Stimulated activated CD8-positive, alpha-beta memory T cell treated with anti-CD3 and anti-CD28 coated beads, Interleukin-4, amount 100 ng/mL, for 1 hour (primary cell): ENCODE measurements at places on chromosomes 12 and 14.

DNA sequence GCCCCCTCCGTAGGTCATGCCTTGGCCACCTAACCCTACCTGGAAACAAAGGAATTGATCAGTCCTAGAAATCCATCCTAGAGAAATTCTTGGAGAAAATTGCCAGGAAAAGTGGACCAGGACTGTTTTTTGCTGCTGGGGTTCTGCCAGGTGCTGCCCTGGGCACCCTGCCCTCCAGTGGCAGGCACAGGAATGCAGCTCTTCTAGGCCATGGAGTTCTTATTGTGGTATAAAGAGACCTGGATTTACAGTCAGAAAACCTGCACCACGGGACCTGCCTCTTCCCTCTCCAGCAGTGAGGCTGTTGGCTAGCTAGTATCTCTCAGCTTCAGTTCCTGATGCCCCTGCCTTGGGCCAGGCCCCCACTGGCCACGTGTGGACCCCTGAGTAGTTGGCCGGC, 59.7 kb downstream of the SLC24A4 start:
- no peak for DNase-seq

DNA sequence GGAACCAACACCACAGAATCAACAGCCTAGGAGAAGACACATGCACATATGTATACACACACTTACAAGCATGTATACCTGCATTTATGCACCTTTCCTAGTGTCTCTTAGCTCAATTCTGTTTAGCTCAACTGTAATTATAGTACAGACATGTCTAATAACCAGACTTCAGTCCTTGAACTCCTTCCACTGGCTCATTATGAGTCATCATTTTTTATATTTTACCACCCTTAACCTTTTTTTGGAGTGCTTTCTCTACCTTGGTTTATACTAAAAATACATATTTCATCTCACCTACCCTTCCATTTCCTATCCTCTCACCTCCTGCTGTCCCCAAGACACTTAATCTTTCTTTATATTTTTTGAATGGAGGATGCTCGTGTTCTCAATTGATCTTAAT, 110.4 kb downstream of the ARID2 start:
- no peak for DNase-seq

DNA sequence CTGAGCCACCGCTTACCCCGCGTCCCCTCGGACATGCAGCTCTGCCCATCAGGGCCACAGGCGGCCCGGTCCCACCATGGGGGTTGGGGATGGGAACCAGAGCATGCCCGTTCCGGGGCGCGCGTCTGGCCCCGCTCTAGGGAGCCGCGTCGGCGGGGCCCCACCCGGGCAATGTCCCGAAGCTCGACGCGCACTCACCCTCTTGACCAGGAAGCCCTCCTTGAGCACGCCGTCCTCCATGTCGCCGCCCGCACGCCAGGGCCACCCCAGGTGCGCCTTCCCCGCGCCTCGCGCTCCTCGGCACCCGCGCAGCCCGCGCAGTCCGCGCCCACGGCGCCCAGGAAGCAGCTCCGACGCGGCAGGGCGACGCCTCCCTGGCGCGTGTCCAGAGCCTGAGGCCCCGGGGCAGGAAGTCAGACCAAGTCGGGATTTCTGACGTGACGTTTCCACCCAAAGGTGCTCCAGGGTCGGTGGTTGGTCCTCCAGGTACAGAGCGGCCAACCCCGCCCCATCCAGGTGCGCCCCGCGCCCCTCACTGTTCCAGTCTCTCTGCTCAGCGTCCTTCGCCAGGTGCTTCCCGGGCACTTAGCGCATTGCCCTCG, at the start of gene PLEK2:
Gene PLEK2 (minus strand): TSS at position 346 of the 602 bp plus-strand sequence. CDS start 106 bp downstream, at position 240.
- no peak for DNase-seq

DNA sequence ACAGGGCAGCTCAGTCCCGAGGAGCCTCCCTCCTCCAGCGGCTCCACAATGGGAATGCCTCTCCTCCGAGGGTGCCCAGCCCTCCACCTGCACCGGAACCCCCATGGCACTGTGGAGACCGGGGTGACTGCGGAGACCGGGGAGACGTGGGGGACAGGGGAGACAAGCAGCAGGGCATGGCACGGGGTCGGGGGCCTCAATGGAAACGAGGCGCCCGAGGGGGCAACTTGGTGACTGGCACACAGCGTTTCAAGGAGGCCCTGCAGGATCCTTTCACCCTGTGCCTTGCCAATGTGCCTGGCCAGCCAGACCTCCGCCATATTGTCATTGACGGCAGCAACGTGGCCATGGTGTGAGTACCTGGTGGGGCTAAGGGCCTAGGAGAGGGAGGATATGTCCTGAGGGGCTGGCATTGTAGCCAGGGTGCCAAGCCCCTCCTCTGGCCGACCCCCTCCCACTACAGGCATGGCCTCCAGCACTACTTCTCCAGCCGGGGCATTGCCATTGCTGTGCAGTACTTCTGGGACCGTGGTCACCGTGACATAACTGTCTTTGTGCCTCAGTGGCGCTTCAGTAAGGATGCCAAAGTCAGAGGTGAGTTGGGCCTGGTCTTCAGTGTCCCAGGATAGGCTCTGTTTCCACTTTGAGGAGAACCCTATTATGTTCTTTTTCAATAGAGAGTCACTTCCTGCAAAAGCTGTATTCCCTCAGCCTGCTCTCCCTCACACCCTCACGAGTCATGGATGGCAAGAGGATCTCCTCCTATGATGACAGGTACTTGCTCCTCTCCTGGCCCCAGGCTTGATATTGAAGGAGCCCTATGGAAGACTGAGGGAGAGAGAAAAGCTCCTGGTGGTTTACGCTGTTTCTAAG, 2.7 kb downstream of the KHNYN start:
- DNase-seq: no peak

DNA sequence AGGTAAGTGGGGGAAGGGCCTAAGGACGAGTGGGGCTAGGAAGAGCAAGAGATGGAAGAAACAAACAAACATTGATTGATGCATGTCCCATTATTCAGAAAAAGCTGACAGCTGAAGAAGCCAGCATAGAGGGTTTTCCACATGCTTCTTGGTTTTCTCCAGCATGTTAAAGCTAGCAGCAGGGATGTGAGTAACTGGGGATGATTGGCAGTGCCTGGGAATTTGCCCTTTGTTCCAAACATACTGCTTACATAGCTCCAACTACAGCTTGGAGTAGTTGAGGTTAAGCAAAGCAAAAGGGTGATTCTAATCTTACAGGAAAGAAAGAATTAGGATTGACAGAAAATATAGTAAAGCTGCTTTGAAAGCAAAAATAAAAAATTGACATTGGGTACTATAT, 68.0 kb upstream of the IFNG-AS1 start:
- no peak for DNase-seq

DNA sequence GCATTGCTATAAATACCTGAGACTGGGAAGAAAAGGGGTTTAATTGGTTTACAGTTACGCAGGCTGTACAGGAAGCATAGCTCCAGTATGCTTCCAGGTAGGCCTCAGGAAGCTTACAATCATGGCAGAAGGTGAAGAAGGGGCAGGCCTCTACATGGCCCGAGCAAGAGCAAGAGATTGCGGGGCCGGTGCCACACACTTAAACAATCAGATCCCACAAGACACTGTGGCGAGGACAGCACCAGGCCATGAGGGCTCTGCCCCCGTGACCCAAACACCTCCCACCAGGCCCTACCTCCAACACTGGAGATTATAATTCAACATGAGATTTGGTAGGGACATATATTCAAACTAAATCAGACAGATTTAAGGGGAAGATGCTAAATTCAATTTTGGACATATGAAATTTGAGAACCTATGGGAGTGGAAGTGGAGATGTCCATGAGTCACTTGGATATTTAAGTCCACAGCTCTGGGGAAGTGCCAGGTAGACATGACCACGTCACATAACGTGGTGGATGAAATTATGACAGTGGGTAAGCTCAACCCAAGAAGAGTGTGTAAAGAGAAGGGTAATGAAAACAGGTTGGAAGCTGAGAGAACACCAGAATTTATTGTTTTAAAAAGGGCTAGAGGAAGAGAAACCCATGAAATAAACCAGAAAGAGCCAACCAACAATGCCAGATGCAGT, 1.5 kb upstream of the LTA4H start:
- DNase-seq: no peak

DNA sequence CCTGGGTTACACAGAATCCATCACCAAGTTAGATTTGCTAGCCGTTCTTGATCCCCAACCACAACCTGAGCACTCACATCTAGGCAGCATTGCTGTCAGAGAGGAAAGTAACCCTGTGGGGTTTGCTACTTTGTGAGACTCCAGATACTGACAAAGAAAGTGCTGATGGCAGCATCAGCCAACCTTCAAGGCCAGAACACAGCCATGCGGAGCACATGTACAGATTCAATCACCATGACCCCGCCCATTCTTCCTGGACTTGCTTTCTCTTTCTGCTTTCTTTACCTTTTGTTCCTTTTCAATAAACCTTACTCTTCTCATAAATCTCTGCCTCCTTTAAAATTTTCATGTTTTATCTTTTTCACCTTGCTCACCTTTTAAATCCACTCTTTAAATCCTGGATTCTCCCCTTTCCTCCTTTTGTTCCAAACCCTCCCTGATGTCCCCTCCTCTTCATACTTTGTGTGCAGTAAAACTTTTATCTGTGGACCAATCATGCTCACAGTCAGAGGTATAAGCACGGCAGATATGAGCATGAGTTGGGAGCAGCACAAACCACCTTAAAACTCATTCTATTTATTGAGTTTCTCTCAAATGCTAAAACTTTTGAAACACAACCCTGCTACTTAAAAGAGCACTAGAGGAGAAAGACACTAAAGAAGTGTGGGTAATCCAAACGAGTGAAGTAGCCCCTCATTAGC, 21.9 kb upstream of the CERS5 start:
- DNase-seq: no peak

DNA sequence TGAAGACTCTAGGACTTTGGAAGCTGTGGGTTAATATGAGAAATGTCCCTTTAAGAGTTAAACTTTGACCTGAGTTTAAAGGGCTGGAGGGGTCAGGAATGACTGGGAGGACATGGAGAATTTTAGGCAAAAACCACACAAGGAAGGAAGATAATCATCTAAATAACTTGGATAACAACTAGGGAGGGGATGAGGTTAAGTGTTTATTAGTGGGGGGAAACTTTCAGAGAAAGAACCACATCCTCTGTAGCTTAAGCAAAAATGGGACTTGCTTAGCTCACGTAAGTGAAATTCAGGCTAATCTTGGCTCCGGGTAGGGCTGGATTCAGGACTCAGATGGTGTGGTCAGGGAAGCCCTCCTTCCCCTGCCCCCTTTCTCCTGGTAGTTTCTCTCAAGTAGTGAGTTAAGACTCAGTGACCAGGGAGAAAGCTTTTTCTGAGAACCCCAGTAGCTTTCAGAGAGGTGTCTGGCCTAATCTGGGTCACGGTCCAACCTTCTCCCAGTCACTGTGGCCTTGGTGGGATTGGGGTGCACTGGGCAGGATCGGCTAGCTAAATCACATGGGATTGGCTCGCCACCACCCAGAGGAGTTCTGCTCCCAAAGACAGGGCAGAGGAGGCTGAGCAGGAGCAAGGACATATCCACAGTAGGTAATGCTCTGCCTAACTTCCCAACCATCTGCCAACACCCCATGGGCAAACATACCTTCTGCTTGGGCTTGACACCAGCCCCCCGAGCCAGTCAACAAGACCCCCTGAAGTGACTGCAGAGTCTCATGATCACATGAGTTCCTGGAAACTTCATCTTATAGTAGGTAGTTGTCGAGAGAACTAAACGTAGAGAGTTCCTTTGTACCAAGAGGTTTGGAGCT, 52.8 kb downstream of the ARF6 start:
- DNase-seq: no peak

DNA sequence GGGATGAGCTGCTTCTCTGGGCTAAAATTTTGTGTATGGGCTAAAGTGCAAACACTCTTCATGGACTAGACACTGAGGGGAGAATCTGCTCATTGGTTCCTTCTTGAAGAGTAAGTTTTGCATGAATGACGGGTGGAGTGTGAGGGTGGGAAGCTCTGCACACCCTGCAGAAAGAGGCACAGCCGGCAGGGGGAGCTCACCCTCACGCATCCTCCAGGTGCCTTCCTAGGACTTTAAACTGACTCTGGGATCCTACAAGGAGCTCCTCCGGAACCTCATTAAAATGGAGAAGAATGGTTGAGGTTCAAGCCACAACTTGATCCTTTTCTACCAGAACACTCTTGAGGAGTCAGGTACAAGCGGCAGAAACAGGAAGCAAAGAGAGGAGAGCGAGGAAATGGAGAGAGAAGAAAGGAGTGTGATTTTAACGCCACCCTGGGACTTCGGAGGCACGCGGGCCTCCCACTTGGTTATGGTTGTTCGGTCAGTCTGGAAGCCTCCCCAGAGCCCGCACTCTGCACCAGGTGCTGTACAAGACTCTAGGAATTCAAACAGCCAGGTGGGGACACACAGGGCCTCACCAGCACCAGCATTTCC, 87.5 kb downstream of the SETD3 start:
- DNase-seq: no peak

- DNase-seq: no peak
Observed at GRCh38 chr12:94182986-94183707, 34.8 kb downstream of the PLXNC1 start.

DNA sequence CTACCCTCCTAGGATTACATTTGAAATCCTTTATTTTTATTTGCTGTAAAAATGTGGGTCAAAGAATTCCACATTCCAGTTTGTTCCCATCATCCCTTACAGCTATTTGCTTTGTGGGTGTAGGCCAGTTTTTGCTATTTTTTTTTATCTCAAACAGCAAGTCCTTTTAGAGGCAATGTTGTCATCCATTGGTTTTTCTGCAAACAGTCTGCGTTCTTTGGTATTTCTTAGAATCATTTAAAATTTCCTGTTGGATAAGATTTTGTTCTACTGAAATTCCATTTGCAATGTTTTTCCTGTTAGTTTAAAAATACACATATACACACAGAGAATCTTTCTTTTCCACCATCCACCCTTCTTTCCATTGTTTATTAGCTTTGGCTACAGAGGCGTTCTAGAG, 53.3 kb upstream of the STK38L start:
- no peak for DNase-seq

DNA sequence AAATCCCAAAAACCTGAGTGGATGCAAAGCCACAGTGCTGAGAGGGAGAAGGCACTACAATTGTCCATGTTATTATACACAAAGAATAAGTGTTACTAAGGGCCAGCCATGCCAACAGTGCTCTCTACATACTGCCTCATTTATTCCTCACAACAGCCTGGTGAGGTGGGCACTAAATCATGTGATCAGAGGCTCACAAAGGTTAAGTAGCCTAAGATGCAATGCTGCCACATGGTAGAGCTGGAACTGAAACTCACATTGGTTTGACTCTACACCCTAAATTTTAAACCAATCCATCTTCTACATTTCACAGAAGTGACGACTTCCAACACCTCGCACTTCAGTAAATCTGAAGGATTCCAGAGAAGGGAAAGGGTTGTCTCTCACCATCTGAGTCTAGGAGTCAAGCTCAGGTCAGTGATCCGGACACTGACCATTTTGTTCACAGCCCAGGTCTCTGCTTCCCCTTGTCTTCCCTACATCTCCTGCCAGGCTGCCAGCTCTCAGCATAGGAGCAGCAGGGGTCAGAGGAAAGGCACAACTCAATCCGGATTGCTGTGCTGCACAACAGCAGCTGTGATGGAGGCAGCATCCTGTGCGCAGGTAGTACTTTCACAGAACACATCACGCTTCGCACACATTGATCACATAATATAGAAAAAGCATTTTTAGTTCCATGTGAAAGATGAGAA, 29.6 kb downstream of the NID2 start:
- DNase-seq: no peak
